Activated T-helper 17 cell treated with anti-CD3 and anti-CD28 coated beads, Interleukin-2, amount 50 U/mL, for 72 hours (primary cell): ENCODE measurements at places on chromosomes 3 and 15. TPM values are rescaled to one million over a fixed set of nuclear protein-coding genes. Genes with fewer than 3 reads are reported as not detected.

Gene ITPKA
- 3.5 TPM for total RNA-seq

DNA sequence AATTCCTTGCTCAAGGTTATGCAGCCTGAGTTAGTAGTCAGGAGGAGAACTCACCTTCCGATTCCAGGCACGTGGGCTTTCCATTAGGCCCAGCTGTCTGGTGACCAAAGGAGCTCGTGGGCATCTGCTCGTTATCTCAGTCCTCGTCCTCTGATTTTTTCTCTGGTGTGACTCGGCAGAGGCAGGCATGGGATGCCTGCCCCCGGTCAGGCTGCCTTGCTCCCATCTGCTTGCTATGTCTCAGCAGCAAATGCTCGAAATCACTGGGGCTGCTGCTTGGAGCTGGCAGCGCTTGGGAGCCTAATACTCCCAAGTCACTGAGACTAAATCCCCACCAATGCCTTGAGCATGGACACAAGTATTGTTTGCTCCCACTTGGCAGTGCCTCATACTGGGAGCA, 84.5 kb upstream of the NMNAT3 start:
- no peak for ATAC-seq

Gene ERC2
- not detected for total RNA-seq

DNA sequence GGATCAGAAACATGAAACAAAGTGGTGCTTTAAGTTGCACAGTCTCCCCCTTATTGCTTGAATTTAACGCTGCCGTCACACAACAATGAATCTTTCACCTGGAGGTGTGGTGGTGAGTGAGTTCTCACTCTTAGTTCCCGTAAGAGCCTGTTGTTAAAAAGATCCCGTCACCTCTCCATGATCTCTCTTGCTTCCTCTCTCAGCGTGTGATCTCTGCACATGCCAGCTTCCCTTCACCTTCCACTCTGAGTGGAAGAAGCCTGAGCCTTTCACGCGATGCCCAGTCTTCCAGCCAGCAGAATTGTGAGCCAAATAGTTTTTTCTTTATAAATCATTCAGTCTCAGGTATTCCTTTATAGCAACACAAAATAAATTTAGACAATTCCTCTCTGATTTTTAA, 136.7 kb upstream of the CHL1 start:
- ATAC-seq = no peak

DNA sequence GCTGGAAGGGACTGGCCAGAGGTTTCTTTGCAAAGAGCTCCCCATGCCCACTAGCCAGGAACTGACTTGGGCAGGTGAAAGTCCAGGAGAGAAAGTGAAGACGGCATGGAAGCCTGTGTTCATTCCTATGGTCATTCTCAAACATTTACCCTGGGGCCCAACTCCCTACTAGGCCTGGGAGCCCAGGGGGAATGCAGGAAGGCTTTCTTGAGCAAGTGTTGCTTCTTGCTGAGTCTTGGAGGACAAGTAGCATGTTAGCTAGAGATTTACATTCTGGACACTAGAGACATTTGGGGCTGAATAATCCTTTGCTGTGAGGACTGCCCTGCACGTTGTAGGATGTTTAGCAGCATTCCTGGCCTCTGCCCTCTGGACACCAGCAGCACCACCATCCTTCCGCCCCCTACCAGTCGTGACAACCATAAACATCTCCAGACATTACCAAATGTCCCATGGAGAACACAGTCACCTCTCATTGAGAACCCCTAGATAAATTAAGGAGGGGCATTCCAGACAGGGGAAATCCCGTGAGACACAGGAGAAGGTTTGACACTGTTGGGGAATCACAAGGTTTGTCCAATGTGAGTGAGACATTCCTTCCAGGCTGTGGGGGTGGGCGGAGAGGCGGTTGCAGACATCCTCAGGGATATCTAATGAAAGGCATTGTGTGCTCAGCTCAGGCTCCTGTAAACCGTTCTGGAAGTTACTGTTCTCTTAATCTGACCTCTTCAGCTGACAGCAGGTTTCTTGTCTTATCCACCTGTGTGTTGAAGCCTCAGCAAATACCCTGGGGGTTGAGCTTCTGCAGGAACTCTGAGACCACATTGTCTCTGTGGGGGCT, 236.2 kb downstream of the TLE3 start:
- peak; percentile 40 for ATAC-seq

DNA sequence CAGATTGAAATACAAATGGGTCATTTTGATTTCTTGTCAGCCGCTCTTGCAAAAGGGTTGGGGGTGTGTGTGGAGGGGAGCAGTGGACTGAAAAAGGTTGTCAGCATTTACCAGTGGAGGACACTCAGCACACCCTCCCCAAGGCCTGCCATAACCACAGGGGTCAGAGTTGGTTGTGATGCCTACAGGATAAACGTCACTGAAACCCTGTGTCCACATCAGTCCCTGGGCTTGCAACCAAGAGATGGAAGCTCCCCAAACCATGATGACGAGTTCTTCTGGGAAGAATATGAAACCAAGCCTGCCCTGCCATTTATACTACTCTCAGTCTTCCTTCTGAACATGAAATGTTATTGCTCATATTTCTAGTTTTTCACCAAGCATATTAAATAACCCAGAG, 54.0 kb upstream of the UMPS start:
- ATAC-seq = no peak

Gene GP5
- 1.4 TPM for total RNA-seq

DNA sequence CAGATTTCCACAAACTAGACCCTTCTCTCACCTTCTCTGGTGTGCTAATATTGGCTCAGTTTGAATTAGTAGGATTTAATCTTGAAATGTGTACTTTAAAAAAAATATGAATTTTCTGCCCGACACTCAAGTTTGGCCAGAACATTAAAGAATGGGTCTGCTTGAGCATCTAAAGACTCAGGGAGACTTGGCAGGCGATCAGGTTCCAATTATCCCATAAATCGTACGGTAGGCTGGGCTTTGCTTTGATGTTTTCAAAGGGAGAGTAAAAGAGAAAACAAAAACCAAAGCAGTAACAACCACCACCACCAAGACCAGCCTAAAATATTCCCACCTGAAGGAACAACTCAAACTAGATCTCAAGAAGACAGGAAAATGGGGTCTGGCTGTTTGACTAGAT, 230.8 kb downstream of the EBLN2 start:
- ATAC-seq = no peak

DNA sequence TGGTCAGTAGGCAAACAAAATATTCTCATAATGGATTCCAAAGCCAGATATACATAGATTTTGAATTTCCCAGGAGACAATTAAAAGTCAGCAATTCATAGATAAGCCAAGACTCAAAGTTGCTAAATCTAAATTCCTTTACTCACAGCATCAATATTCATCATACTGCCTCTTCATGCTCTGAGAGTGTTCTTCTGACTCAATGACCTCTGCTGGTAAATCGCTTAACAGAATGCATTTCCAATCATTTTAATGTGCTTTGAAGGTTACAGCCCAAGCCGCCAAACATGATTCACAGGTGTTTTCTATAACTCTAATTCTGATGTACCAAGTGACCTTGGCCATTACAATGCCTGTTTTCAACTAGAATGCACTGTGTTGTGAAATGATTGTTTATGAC, 24.2 kb upstream of the SLC4A7 start:
- ATAC-seq = no peak

DNA sequence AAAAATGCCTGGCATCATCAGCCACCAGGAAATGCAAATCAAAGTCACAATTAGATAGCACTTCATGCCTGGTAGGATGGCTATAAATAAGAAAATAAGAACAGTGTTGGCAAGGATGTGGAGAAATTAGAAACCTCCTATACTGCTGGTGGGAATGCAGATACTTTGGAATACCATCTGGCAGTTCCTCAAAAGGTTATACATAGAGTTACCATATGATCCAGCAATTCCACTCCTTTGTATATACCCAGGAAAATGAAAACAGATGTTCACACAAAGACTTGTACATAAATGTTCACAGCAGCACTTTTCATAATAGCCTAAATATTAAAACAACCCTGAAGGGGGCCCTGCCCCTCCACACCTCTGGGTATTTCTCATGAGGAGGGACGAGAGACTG, 13.7 kb downstream of the ACSBG1 start:
- ATAC-seq = no peak

DNA sequence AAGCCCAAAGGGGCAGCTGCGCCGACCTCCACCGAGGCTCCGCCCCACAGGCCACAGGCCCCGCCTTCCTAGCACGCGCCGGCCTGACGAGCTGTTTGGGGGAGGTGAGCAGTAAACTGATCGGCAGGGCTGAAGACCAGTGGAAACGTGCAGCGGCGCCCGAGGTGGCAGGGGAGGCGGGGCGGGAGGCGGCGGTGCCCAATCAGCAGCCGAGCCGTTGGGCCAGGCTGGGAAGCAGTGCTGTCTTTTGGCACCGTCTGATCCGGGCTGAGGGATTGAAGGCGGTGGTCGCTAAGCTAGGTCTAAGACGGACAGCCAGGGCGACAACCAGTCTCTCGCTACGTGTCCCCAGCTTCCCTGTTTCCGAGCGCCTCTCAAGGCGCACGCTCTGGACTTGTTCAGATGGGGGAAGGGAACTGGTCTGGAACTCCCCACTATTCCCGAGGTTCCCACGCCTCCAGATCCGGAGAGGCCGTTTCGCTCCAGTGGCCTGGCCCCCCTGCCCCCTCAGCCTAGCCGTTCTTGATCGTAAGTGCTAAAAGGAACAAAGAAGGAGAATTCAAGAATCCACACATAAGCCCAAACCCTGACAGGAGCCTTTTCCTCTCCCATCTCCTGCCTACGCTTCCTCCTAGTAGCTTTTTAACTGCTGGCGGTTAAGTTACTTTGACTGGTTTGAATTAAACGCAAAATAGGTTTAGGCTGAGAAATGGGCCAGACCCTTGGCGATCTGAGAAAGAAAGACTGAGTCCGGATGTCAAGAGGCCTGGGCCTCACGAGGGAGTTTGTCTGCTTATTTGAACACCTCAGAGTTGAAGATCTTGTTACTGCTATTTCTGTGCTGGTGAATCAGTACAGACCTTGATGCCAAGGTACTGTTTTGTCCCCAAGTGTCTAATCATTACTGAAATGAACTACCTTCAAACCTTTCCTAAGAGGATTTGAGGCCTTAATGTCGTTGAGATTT, at the start of gene FMN1:
TSS of gene FMN1 (minus strand) at position 11 of the 967 bp plus-strand sequence. CDS start 39,800 bp downstream, outside the sequence.
- peak; percentile 93 for ATAC-seq

Gene GALNT15
- total RNA-seq = not detected

- ATAC-seq = no peak
These were observed 58.9 kb downstream of the GTF2E1 start for GRCh38 chr3:120801484-120801883.

DNA sequence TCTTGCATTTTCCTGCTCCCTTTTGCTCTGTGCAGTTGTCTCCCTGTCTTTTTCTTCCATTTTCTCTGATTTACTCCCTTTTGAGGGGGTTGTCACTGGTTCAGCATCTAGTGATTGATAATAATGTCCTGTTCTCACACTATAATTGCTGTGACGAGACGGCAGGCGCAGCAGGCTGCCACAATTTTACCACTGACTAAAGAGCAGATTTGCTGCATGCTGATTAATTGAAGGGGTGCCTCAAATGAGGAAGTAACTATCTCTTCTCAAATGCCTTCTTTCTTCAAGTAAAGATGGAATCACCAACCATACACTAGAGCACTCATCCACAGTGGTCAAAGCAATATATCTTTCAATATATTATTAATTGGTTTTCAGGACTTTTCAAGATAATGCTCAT, 219.3 kb downstream of the CBLB start:
- ATAC-seq = no peak

Gene CSNK1G1
- 38.0 TPM for total RNA-seq

DNA sequence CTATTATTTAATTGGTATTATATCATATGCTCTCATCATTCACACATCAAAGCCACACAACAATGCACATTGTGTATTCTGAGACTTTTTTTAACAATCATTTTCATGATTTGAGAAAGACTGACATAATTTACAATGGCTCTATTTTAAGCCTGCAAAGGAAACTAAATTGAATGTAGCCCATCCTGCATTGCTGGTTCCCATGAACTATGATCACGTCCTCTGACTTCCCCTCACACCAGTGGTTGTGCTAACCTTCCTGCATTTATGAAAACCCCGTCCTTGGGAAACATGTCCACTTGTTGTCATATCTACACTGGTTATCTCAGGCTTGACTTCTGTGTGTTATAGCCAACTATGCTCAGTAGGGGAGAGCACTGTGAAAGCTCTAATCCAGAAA, 546.2 kb downstream of the MECOM start:
- no peak for ATAC-seq

Gene PDE8A
- total RNA-seq = 23.7 TPM

Gene ANKRD34C
- total RNA-seq = not detected

Gene TAGLN3
- total RNA-seq = 0.56 TPM

- ATAC-seq = no peak
These were observed 295.9 kb downstream of the CADM2 start for GRCh38 chr3:85254738-85255137.

Gene MUSTN1
- not detected for total RNA-seq

DNA sequence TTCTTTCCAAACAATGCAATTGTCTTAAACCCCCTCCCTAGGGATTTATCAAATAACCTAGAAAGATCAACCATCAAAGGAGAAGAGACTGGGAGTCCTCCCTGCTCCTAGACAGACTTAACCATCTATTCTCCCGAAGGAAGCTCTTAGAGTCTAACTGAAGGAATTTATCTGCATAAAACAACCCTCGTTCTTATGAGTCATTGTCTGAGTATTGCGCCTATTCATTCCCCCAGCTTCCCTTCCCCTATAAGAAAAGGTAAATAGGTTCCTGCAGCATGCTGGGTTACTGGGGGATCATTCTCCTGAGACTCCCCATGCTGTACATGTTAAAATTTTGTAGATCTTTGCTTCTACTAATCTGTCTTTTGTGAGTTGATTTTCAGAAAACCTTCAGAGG, 412.7 kb downstream of the OCA2 start:
- no peak for ATAC-seq

DNA sequence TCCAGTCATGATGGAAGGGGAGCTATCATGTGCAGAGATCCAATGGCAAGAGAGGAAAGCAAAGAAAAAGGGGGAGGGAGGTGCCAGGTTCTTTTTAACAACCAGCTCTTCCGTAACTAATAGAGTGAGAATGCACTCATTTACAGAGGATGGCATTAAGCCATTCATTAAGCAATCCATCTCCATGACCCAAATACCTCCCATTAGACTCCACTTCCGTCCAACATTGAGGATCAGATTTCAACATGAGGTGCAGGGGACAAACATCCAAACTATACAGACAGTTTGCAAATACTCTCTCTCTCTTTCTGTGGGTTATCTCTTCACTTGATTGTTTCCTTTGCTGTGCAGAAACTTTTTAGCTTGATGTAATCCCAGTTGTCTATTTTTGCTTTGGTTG, 21.2 kb downstream of the ZDHHC23 start:
- ATAC-seq = no peak

DNA sequence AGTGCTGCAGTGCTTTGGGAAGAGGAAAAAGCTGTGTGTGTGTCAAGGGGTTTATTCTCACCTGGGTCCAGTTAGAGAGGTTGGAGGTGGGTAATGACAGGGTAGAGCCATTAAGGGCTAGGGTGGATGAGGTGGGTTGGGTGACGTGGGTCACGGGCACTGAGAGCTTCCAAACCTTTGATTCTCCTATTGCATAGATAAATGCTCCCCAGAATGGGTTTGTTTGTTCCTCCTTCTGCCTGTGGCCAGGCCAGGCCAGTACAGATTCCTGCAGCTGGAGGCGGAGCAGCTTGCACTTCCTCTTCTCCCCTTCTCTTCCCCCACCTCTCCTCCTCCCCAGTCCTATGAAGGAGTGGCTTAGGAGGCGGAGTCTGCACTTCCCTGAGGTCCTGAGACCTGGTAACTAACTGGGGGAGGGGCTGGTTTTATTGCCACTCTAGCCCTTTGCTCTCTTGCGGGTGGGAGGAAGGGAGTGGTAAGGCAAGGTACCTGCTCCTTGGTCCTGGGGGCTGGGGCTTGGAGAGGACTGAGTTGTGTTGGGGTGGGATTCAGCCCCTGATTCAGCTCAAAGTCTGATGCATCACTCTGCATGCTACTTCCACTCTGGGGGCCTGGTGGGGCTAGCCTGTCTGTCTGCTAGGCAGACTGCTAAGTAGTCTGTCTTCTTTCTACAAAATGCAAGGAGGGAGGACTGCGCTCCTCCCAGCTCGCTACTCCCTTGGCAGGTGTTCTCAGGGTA, 3.5 kb downstream of the SPINT1 start:
- no peak for ATAC-seq
